CD4-positive, alpha-beta T cell treated with Interleukin-2 at 100 ng/mL for 4 hours (primary cell): ENCODE measurements at places on chromosomes 11 and 22.

- DNase-seq: no peak
Measured at GRCh38 chr11:31060880-31061279, 308.7 kb downstream of the DCDC1 start.

GRCh38 chr22:38623351-38623750 is 32.8 kb downstream of the FAM227A start:
- no peak for DNase-seq

- DNase-seq: peak; percentile 52
Measured at GRCh38 chr11:119363851-119364590, 17.5 kb downstream of the USP2 start.

DNA sequence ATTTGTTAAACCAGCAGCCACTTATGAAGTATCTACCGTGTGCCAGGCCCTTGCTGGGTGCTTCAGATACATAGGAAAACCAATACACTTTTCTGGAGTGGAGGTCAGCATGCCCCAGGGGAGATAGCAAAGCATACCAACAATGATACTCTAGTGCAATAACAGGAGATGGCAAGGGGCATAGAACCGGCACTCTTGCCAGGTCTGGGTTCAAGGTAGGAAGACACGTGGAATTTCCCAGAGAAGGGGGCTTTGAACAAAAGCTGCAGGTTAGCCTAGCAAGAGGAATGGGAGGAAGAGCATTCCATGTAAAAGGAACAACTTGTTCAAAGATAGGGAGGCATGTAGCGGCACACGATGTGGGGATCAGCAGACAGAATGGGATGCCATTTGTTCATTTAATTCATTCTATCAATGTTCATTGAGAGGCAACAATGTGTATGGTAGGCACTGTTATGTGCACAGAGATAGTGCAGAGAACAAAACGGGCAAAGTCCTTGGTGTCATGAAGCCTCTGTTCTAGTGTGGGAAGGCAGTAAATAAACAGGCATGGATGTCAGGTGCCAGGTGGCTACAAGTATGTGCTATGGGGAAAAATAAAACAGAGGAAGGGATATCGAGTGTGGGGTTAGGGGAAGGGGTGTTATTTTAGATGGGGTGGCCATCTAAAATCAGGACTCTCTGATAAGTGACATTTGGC is 162.6 kb upstream of the E2F8 start:
- no peak for DNase-seq

GRCh38 chr11:132904607-132905006 is 627.7 kb downstream of the OPCML start:
- no peak for DNase-seq

- no peak for DNase-seq
Measured at GRCh38 chr11:853682-854448, 11.2 kb downstream of the TSPAN4 start.

DNA sequence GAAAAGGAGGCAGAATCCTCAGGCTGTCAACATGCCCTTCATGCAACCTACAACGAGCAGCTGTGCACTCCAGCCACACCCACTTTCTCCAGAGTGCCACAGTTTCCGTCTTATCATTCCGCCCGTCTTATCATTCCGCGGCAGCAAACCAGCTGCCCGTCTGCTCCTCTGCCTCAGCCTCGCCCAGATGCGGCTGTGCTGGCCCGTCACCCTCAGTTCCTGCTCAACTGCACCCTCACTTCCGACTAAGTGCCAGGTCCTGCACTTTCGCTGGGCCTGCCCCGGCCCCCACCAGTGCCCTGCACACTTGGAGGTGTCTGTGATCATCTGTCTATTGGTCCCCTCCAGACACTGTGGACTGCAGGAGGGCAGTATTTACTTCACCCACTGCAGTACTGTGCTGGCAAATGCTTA is 43.7 kb downstream of the MICAL3 start:
- DNase-seq: peak; percentile 51

- no peak for DNase-seq
Measured at GRCh38 chr11:112518371-112518770, 257.7 kb upstream of the PLET1 start.

GRCh38 chr11:95154514-95154913 is 64.9 kb downstream of the ENDOD1 start:
- peak; percentile 76 for DNase-seq

DNA sequence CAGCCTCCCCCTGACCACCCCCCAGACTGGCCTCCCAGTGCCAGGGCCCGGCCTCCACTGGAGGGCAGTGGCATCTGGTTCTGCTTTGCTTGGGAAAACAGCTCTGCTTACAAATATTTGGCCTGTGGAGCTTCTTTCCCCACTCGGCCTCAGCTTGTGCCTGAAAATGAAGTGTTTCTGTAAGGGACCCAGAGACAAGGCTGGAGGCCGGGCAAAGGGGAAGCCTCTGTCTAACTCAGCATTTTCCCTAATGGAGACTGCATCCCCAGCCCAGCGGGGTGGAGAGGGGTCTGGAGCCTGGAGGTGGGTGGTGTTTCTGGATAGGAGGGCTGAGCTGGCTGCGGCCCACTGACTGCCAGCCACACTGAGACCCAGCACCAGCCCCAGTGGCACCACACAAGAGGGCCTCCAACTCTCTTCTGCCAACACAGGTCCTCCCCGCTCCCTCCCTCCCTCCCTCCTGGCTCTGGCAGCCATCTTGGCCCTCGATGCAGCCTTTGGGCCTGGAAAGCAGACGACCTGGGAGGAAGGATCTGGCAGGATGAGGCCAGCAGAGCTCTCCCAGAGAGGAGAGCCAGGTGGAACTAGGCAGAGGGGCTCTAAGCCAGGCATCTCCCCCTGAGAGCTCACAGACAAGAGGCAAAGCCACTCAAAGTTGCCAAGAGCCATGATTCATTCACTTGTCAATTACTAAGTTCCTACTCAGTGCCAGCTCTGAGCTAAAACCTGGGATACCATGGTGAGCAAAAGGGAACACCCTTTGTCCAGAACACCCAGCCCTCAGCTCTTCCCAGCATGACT is 77.1 kb upstream of the CD82 start:
- DNase-seq: no peak

DNA sequence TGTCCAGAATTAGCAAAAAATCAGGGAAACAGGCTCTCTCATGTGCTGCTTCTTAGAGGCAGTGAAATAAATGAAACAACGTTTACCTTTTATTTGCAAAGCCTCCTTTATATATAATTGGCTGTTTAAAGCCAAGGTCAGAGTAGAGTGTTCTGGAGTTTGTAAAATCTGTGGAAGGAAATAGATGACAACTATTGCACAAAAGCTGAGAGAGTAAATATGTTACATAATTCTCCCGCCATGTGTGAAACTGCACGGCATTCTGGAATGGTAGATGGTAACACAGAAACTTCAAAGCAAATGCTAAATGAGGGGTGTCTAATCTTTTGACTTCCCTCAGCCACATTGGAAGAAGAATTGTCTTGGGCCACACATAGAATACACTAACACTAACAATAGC is 51.5 kb upstream of the FGF3 start:
- DNase-seq: no peak

DNA sequence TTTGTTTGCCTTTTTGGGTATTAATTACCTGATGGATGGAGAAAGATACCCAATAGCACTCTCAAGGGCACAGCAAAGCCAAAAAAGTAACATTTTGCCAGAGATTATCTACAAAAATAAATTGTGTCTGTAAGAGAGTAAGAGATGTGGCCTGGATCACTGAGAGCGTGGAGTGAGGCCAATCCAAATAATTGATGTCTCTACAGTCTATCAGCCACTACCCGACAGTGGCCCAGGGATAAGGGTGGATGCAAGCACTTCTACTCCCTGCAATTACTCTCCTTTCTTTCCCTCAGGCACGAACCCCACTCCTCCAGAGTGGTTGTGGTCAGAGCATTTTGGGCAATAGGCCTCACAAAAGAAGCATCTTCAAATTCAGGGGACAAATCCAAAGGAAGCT is 92.3 kb upstream of the ZC3H12C start:
- no peak for DNase-seq

DNA sequence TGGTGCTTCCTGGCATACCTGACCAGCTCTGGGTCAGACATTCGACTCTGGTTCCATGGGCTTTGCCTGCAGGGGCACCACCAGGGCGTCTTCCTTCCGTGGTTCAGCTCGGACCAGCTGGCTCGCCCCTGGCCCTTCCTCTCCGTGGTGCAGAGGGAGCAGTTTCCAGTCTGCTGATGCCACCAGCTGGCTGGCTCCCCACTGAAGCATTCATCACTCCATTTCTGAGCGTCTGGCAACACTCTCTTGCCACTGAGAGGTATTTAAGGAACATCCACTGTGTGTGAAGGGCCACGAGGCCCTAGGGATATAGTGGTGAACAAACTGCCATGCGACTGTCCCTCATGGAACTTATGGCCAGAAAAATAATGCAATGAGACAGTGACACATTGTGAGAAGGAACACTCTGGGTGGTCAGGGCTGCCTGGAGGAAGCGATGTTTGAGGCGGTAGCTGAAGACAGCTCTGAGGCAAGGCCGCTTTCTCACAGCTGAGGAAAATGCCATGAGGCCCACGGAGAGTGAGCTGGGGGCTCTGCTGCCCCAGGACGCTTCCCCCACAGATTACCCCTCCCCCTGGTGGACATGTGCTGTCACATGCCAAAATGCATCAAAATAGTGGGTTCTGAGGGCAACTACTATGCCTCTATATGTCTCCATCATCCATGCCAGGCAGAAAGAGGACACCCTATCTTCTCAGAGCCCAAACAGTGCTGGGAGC is 44.9 kb upstream of the ARFGAP3 start:
- DNase-seq: no peak

DNA sequence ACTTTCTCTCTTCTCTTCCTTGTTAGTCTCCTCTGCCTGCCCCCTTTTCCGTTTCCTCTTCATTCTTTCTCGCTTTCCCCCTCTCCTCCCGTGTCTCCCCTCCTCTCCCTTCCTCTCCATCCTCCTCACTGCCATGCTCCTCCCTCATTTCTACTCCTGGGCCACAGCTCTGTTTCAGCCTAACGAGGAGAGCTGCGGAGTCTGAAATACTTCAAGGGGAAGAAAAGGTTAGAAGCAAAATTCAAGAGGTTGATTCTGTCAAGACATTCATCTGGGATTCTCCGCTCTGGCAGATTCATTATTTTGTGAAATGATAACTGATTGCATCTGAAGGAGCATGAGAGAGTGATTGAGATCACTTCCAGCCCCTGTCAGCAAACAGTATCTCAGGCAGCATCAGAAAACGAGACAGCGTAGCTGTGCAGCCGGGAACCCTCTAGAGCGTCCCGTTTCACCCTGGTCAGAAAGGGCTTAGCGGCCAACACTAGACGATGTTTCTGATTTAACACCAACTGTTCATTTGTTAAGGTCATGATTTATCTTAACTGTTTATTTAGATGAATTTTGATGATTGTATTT is 279.3 kb upstream of the B3GAT1 start:
- DNase-seq: no peak
